Naive thymus-derived CD8-positive, alpha-beta T cell (primary cell): ENCODE measurements at places on chromosomes 2 and 18. TPM values are rescaled to one million over a fixed set of nuclear protein-coding genes. Genes with fewer than 3 reads are reported as not detected.
A peak's percentile ranks its signal among the peaks of the same experiment; 100 is the strongest.

DNA sequence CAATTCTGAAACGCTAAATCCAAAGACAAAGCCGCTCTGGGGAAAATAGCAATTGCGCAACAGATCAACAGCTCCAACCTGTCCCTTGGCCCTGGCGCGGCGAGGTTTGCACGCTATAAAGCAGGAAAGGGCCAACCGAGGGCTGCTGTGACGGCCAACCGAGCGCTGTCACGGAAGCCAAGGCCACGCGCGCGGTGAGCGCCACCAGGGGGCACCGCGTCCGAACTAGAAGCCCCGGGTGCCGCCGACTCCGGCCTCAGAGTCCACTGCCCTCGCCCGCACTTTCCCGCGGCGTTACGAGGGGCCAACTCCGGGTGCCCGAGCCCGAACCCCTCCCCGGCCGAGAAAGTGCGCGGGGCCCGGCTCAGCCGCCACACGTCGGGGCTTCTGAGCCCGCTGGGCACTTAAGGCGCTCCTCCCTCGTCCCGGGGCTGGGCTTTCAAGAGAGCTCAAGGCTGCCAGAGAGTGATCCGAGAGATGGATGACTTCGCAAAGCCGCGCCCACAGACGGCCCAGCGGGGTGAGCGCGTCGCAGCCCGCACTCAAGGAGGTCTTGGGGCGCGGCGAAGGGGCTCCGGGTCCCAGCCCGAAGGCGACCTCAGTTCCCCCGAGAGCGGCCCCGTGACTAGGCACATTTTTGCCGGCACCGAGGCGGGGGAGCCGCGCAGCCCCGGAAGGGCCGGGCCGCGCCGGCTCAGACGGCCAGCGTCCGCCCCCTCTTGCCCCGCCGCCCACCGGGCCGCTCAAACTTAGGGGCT lies 897 bp downstream of the NFE2L2 start:
- peak; percentile 95 for DNase-seq

- DNase-seq: no peak
These were observed 154.7 kb upstream of the LYPD1 start for GRCh38 chr2:132824716-132825115.

GRCh38 chr18:57389271-57389670 lies 36.9 kb downstream of the ST8SIA3 start:
- no peak for DNase-seq

- no peak for DNase-seq
These were observed 6.6 kb downstream of the GKN2 start for GRCh38 chr2:68946117-68946516.

- DNase-seq: peak; percentile 41
These were observed 44.1 kb downstream of the ANKRD44 start for GRCh38 chr2:197266477-197266876.

DNA sequence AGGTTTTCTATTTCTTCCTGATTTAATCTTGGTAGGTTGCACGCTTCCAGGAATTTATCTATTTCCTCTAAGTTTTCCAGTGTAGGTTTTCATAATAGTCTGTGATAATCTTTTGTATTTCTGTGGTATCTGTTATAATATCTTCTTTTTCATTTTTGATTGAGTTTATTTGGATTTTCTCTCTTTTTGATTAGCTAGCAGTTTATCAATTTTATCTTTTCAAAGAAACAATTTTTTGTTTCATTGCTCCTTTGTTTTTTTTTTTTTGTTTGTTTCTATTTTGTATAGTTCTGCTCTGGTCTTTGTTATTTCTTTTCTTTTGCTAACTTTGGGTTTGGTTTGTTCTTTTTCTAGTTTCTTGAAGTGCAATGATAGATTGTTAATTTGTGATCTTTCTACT lies 51.3 kb downstream of the G6PC2 start:
- no peak for DNase-seq

DNA sequence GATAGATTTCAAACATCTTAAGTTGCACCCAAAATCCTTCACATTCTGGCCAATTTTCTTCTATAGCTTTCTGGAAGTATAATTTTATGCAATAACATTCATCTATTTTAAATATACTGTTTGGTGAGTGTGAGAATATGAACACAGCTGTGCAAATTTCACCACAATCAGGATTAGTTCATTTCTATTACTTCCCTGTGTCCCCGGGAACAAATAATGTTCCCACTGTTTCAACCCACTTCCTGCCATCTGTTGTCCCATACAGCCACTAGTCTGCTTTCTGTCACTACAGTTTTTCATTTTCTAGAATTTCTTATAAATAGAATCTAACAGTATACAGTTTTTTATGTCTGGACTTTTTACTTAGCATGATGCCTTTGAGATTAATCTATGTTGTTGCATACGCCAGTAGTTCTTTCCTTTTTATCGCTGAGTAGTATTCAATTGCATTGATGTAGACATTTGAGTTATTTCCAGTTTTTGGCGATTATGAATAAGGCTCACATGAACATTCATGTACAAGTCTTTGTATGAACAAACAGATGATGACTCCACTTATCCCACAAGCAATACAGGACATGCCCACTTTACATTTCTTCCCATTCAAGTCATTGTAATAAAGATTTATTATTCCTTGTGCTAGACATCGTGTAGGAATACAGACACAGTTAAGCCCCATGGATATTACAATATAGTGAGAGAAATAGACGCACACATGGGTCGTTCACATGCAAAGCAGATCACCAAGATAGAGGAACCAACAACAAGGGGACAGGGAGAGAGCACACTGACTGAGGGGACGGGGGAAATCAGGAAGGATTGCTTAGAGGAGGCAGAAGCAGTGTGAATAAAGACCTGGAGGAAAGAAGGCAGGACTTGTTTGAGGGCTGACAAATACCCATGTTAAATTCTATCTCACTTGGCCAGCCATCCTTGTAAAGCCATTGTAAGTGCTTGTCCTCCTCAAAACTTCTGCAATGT lies 72.9 kb upstream of the PAX8 start:
- DNase-seq: no peak

DNA sequence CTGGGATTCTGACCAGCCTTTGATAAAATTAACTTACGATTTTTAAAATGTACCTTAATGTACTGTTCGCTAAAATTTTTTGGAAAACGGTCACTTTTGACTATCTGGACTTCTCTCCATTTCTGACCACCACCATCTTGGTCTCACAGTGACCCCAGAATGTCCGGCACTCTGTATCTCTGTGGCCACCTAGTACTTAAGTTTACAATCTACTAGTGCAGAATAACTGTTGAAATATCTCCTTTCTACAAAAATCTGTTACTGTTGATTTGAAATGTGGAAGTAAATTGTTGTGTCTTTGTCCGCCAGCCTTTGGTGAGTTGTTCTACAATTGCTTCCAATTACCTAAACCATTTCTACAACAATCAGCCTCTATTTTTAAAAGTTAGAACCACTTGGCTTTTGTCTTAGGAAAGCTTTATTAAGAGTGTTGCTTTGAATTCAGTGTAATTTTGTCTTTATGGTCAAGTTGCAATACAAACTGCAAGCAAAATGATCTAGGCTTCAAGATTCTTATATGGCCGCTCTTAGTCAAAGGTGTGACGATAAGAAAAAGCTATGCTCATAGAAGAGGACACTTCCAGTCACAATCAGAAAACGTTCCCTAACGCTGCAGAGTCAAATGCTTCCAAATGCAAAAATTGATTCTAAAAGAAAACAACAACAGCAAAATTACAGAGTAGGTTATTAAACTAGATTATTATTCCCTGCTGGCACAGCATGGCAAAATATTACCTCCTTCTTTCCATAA lies 283.3 kb downstream of the STK39 start:
- DNase-seq: no peak

- no peak for DNase-seq
These were observed 143.7 kb upstream of the TTC39C start for GRCh38 chr18:23870676-23871380.

- no peak for DNase-seq
These were observed 440.2 kb upstream of the ST6GAL2 start for GRCh38 chr2:107325981-107326786.

DNA sequence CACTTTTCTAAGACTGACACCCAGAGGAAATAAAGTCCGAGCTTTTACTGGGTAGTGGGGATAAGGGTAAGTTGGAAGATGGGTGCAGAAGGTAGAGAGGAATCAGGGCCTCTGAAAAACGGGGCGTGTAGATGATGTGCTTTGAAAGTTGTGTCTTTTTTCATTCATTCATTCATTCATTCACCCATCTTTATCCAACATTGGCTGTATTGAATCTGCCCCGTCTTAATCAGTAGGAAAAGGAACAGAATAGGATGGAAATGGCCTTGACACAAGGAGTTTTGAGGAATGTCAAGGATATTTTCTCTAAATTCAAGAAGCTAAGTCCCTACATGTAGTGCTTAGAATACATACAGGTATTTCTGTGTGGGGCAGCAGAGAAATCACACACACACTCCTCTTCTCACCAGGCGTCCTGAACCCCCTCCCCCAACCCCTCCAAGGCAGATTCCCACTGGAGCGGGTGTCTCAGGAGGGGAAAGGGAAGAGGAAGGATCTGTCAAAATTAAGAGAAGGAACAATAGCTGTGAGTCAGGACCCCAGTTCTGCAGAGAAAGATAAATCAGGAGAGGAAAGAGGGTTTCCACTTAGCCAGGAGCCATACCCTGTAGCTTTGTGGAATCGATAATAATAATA lies 13.9 kb downstream of the DYSF start:
- DNase-seq: no peak

GRCh38 chr2:131033786-131034121 lies 59.5 kb downstream of the FAM168B start:
- no peak for DNase-seq

DNA sequence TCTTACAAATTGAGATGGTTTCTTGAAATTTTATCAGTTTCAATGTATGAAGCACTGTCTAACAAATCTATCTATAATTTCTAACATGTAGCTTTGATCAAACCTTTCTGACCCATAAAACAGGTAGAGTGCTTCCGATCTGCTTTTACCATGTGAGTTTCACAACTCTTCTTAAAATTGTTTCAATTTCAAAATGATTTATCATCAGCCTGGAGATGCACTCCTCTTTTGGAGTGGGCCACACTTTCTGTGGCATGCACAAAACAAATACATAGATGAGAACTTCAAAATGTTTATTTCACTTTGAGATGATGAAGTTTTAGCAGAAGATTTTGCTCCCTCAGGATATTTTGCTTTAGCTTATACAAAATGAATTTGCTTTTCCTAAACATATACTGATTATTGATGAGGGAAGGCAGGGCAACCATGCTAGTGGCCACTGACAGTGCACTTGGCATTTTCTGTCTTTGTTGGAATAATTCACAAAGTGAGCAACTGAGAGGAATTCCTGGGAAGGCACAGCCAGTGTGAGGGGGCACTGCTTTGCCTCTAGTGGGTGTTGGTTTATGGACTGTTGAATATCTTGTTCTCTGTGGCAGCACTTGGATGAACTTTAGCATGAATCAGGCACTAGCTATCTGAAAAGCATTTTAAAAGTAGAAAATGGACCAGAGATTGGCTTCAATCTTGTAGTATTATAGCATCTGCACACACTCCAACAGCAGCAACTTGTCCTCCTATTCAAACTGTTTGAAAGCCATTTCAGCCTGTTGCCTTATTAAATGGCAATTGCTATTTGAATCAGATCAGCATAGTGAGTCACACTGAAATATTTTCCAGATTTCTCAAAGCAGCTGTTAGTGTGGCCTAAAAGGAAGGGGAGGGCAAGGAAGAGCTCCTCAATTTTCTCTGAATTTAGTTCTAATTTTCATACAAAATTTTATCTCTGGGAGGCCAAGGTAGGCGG lies 193.2 kb downstream of the CCDC85A start:
- no peak for DNase-seq

DNA sequence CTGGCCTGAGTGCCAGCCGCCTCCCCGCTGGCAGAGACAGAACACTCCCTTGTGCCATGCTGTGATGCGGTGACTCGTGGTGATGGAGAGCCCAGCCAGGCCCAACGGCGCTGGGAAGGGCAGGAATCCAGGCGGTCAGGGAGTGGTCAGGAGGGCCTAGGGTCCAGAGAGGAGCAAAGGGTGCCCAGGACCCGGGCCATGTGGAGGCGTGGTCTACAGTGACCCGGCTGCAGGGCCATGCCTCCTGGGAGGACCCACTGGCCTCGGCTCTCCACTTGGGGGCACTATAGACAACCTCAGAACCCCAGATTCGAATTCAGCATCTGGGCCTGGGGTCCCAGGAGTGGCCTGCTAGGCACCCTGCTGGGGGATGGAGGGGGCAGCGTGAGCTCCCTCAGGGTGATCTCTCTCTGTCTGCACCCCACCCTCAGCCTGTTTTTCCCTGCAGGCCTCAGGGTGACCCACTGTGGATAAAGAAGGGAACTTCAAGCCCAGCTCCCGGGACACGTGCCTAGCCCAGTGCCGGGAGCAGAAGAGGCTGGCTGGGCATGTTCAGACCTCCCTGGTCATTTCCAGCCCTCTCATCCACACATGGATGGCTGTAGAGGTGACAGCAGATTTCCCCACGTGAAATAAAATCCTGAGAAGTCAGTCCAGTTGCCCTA lies 13.0 kb downstream of the AMER3 start:
- DNase-seq: no peak

Gene RBMS1
- 106 TPM for total RNA-seq

Gene SMYD1
- not detected for total RNA-seq

Gene DPP4
- 23.4 TPM for total RNA-seq

Gene ANKRD30BL
- 0.39 TPM for total RNA-seq

Gene CNDP1
- not detected for total RNA-seq
